ENCODE measurements at places on chromosomes 16 and 17. TPM values are rescaled to one million over a fixed set of nuclear protein-coding genes. Genes with fewer than 3 reads are reported as not detected.

GRCh38 chr17:19319771-19320505, 42.6 kb downstream of the B9D1 start:
- no peak for DNase-seq

- no peak for DNase-seq
Observed at GRCh38 chr17:62867303-62867702, 59.2 kb upstream of the MARCHF10 start.

MVP gene
- 47.0 TPM for total RNA-seq

GRCh38 chr16:66800856-66801255, 528 bp downstream of the TERB1 start:
- DNase-seq = no peak

FGF11 gene
- 13.8 TPM for total RNA-seq

OTOA gene
- not detected for total RNA-seq

GRCh38 chr16:79600638-79601091, at the start of gene MAF:
TSS of gene MAF (minus strand) at chr16:79600737. CDS start at chr16:79599902, 835 bp downstream.
- DNase-seq = peak; percentile 92

Measured in left ventricle myocardium superior (tissue), 1 donor.